ENCODE measurements at places on chromosomes 16 and 17. TPM values are rescaled to one million over a fixed set of nuclear protein-coding genes. Genes with fewer than 3 reads are reported as not detected.

GRCh38 chr16:23784811-23785447 lies 30.1 kb downstream of the CHP2 start:
- DNase-seq = no peak

The CPHXL2 gene
- not detected for polyA plus RNA-seq

DNA sequence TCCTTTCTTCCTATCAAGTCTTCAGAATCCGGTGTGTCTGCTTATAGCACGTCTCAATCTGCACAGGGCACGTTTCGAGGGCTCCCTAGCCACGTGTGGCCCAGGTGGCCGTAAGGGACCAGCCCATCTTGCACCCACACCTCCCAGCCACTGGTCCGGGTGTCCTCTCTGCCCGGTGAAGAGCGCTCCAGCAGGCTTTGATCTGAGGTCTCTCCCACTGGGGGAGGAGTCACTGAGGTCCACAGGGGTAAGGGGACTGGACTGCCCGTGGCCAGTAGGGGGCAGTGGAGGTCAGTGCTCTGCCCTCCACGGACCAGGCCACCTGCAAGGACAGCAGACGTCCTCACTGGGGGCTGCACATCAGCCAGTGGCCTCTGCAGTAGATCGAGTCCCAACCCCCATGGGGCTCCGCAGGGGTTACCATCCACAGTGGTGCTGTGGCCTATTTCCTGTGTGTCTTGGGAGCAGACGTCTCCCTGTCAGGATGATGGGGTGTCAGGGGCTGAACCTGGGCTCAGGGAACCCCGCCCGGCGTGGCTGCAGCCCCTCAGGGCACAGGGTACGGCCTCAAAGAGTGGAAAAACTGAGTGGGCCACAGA lies 204.1 kb upstream of the CIBAR2 start:
- no peak for DNase-seq

GRCh38 chr17:47735536-47736011 lies 2.5 kb downstream of the TBX21 start:
- DNase-seq = no peak

The STH gene
- polyA plus RNA-seq = not detected

DNA sequence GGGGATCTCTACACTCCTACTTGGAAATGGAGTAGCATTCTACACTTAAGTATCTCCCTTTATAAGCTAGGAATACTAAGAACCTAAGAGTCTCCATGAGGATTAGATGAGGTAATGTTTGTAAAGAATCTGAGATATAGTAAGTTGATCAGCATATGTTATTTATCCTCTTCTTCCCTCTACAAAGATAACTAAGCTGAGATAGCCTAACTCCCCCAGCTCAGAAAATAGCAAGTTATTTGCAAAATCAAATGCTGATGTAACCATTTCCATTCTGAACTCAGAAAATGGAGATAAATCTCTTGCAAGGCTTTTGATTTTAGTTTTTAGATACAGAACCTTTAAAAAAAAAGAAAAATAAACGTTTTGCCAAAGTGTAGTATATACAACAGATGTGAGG lies 526.0 kb downstream of the MAF start:
- no peak for DNase-seq

The TMEM94 gene
- polyA plus RNA-seq = 86.5 TPM

- no peak for DNase-seq
These were observed 39.0 kb downstream of the SLC6A4 start for GRCh38 chr17:30196504-30196903.

DNA sequence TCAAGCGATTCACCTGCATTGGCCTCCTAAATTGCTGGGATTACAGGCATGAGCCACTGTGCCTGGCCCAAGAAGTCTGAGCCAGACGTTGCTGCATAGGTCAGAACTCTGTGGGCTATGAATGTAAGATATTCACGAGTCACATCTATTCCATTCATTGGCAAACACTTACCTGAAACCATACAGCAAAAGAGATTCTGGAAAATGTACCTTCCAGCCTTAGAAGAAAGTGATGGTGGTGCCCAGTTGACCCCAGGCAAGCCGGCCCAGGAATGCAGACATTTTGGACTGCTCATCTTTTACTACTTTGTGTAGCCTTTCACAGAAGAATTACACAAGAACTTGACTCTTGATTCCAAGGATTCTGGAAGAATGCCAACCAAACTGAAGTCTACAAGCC lies 135.6 kb upstream of the N4BP1 start:
- no peak for DNase-seq

- DNase-seq = no peak
These were observed 23.4 kb upstream of the TNRC6C start for GRCh38 chr17:77935121-77935571.

- DNase-seq = no peak
These were observed 4.3 kb upstream of the CYBA start for GRCh38 chr16:88655053-88655732.

The FNDC8 gene
- not detected for polyA plus RNA-seq

The AXIN2 gene
- polyA plus RNA-seq = 53.9 TPM

DNA sequence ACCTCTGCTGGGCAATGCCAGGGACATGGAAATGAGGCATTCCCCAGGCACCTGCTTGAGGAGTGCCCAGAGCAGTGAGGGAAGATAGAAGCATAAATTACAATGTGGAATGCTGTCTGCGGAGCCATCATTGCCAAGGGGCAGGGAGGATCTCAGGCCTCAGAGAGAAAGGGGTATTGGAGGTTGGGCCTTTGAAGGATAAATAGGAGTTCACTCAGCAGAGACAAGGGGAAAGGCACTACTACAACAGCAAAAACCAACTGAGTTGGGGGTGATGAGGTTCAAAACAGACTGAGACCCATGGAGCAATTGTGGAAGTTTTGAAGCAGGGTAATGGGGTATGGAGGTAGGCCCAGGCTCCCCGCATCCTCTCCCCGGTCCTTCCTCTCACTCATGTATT lies 32.8 kb downstream of the SREBF1 start:
- DNase-seq = no peak

GRCh38 chr17:78130437-78131101 lies at the start of gene TMC8:
Gene TMC8, plus strand, starts transcription at chr17:78130771. Its CDS starts 818 bp downstream, at chr17:78131589.
- DNase-seq = no peak

DNA sequence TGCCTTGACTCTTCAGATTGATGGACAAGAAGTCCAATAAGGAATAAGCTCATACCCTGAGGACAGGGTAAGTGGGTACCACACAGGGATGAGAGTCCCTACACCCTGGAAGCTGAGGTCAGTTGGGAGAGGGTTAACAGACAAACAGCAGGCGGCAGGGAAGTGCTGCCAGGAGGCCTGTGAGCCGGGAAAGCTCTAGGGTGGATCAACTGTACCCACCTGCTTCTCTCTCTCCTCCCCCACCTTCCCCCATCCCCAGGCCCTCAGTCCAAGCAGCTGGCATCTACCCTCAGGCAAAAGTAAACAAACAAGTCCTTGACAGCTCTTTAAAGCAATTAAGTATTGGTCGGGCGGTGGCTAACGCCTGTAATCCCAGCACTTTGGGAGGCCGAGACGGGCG lies 20.7 kb upstream of the MYLK3 start:
- no peak for DNase-seq

DNA sequence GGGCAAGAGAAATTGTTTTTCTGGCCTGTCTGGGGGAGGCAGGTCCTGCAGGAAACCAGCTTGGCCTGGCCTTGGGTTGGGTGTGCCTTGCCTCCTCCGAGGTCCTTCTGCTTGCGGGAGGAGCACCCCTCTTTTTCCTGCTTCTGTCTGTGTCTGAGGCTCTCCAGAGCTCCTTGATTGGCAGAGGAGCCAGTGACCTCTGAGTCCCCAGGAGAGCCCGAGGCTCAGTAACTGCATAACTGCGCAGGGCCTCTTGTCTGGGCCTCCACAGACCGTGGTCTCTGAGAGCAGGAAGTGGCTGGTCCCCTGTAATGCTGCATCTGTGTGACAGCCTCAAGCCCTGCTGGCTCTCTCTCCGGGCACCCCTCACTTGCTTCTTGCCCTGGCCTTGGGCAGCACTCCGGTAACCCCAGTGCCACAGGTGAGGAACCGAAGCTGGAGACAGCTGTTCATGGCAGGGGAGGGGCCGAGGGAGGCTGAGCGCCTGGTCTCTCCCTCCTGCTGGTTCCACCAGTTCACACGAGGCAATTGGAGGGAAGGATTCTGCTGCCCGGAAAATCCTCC lies 1.6 kb downstream of the CAPN15 start:
- DNase-seq = no peak

DNA sequence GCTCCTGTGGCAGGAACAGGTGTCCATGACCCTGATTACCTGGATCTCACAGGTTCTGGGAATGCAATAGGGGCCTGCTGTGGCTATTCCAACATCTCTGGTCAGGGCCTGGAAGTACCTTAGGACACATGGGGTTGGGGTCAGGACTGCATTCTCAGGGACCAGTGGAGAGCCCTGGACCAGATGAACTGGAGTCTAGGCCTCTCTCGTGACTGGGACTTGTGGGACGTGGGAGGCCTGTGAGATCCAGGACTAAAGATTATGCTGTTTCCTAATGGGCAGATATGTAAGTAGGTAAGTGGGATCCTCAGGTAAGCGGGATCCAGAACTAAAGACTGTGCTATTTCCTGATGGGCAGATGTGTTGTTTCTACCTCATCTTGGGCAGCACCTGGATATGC lies 16.2 kb upstream of the CD300A start:
- DNase-seq = no peak
